ENCODE measurements at places on chromosomes 4 and X. TPM values are rescaled to one million over a fixed set of nuclear protein-coding genes. Genes with fewer than 3 reads are reported as not detected.

GRCh38 chr4:88457307-88458103 is 586 bp downstream of the HERC5 start:
- DNase-seq: peak; percentile 45

DNA sequence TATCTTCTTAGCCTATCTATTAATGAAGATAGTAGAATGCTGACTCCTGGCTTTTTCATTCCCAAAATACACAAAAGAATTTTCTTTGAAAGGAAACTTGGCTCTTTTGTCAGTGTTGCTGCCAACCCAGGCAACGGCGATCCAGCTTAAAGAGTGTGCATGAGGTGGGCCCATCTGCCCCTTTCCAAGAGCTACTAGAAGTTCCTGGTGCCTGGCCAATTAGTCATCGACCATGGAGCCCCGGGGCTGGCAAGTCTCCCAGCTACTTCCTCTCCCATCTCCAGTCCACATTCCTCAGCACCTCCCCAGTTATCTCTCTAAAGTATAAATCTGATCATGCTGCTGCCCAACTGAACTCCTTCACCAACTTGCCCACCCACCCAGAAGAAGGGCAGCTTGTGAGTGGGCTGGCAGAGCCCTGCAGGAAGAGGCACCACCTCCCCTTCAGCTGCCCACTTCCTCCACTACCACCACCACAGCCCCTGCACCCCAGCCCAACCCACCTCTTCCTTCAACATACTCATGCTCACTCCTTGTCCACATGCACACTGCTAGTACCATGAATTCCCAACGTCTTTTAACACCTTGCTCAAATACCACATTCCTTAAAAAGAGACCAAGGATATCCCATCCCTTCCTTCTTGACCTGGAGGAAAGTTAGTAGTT is 158.2 kb upstream of the MAP3K15 start:
- peak; percentile 42 for DNase-seq

GRCh38 chr4:136562834-136563233 is 969.5 kb downstream of the PCDH18 start:
- no peak for DNase-seq

FOXR2 gene
- not detected for total RNA-seq

F8A3 gene
- total RNA-seq: 1.1 TPM

DNA sequence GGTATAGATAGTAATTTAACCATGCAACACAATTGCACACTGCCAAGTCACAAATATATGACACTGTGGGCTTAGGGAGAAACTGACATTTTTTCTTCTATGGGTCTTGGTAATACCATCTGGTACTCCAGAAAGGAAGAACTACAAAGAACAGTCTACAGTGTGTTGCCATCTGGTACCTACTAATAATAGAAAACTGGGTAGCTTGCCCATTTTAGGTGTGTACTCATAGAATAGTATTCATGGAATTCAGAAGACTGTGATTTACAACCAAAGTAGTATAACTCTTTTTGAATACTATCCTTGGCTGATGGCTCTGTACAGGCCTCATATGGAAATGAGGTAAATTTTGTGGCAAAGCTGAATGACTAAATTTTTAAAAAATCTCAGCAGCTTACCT is 132.6 kb upstream of the RPS6KA6 start:
- DNase-seq: no peak

FRAS1 gene
- under 0.01 TPM for total RNA-seq

OTUD4 gene
- total RNA-seq: 19.9 TPM

CT45A1 gene
- total RNA-seq: not detected

DNA sequence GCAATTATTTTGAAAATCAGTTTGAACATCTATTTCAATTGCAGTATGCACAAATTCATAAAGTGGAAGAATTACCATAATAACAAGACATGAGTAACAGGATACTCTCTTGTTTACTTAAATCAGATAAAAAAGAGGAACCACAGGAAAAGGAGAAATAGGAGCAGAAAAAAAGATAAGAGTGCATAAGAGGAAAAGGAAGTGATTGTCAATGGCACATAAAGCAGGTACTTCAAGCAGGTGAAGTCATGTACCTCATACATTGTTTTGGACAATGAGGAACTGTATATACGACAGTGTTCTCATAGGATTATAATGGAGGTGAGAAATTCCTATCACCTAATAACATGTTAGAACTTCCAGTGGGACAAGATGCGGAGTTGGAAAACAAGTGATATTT is 334.5 kb upstream of the PCDH7 start:
- no peak for DNase-seq

CLOCK gene
- 6.2 TPM for total RNA-seq

RAB40A gene
- 0.27 TPM for total RNA-seq

UGT2A3 gene
- not detected for total RNA-seq

DNA sequence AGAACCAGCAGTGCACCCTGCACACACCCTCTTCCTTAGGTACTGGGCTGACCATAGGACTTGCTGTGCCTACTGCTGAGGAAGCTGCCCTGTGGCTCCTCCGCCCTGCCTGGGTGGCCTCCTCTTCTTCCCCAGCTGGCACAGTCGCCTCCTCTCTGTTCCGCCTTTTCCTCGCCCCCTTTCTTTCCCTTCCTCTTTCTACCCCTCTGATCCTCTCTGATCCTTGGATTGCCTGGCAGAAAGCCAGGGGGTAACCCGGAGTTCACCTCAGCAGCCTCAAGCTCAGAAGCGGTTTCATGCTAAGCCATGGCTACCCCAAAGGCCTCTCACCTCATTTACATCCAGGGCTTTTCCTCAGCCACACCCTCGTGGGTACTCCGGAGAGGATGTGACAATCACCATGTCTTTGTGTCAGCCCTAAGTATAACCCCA is 136.2 kb downstream of the SMIM20 start:
- no peak for DNase-seq

DNA sequence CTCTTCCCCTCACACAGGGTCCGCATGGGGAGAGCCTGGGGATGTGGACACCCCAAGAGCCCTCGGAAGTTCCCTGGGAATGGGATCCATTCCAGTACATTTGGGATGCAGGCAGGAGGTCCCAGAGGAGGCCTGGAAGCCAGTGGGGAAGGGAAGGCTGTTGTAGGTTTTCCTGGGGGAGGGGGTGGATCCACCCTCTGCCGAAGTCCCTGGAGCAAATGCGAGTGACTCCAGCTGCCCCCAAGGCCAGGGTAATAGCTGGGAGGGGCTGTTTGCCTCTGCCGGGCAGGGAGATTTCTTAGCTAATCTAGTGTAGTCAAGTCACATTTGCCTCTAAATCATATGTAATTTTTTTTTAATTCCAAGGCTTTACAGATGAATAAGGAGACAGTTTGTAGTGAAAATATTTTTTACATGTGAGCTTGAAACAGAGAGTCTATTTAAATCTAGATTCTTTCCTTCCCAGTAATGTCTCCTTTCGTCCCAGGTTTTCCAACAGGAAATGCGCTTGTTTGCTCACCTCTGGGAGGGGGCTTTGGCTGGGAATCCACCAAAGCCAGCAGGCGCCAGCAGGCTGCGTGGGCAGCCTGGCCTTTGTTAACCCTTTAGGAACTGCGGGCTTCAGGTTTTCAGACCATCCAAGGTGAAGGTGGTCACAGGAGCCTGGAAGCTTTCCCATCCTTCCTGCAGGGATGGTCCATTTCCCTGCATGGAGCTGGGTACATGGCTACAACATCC is 26.8 kb downstream of the SH3TC1 start:
- DNase-seq: no peak

GRCh38 chrX:22122510-22122909 is 90.4 kb downstream of the PHEX start:
- DNase-seq: no peak

DNA sequence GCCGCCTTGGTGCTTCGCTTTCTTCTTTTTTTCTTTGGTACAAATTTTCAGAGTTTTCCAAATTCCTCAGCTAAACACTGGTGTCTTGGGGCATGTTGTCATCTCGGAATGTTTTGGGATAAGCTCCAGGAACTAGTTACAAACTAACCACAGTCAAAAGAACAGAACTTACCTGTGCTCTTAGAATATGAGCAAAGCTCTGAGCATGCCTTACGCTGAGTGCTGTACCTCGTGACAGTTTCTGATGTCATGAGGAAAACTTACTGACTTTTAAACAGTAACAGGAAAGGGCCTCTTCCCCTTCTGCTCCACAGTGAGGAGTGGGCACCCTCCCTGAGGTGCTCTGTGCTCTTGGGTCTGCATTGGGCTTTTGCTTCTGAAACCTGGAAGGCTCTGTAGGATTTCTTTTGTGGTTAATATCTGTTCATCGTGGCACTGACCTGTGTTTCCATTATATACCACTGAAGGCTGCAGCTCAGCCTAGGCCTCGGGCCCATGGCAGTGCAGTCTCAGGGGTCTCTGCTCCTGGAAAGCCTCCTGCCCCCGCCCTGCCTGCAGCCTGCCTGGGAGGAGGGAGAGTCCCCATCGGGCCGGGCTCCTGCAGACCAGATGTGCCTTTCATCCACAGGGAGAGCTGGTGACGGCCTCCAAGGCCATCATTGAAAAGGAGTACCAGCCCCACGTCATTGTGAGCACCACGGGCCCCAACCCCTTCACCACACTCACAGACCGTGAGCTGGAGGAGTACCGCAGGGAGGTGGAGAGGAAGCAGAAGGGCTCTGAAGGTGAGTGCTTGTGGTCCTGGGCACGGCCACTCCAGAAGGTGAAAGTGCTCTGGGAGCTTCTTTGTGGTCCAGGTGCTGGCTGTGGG is 48.7 kb downstream of the NOP14 start:
- DNase-seq: no peak
